Tibial nerve (tissue), 4 donors: ENCODE measurements at places on chromosomes 3 and 15. TPM values are rescaled to one million over a fixed set of nuclear protein-coding genes. Genes with fewer than 3 reads are reported as not detected.

- no peak for DNase-seq
These were observed 11.2 kb downstream of the CDCP1 start for GRCh38 chr3:45134758-45135521.

Gene PRKCI
- 54.2 TPM for total RNA-seq

GRCh38 chr3:42556089-42556632 lies 25.6 kb downstream of the SEC22C start:
- no peak for DNase-seq

GRCh38 chr3:29514170-29514569 lies 233.3 kb downstream of the RBMS3 start:
- no peak for DNase-seq

DNA sequence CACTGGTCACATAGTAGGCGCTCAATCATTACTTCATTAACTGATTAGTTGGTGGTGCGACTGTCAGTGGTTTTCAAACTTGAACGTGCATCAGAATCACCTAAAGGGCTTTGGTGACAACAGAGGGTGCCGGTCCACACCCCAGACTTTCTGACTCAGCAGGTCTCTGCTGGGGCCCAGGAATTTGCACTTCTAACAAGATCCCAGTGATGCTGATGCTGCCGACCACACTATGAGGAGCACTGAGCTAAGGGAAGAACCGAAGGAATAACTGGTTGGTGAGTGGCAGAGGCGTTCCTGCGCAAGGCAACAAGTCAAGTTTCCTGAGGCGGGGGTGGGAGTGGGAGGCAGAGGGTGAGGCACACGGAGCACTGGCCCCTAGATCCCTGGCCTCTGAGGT lies 18.8 kb downstream of the HAPLN3 start:
- no peak for DNase-seq

GRCh38 chr3:129552287-129553050 lies 9.5 kb downstream of the H1-8 start:
- DNase-seq, result no peak

- DNase-seq, result no peak
These were observed 111.2 kb downstream of the SLC9A9 start for GRCh38 chr3:143737065-143737464.

DNA sequence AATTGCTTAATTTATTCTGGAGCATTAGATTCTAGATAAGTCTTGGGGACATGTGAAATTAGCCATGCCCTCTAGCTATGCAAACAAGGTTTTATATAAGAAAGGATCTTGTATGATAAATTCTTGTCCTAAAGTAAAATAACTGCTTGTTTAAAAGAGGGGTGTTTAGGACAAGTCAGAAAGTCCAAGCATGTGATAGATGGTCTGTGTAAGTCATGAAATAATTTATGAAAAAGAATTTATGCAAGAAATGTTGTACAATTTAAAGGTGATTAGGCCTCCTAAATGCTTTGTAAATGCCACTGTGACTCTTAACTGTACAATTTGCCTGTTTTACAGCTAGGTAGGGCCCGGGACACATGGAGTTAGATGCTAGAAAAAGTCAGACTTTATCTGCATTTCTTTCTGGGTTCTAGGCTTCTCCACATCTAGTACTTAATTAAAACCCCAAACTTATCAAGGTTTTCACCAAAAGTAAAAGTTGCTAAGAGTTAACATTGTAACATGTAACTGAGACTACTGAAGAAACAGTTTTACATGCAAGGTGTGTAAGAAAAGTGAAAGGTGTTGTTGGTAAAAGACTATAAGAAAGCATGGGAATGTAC lies 13.2 kb downstream of the LINS1 start:
- DNase-seq, result no peak

DNA sequence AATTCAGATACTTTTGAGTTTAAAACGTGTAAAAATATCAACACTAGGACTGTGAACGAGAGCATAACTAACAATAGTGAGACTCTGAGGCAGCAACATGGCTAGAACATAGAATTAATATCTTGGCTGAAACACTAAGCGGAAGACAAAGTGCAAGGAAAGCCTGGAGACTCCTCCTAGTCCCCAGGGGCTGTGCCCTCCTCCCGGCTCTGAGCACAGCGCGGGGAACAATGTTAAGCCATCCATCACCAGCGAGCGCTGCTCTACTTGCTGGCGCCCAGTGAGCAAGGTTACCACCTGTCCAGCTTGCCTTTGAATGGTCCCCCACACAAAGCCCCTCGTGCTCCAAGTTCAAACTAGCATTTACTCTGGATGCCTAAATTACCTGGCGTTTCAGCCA lies 436.9 kb downstream of the FOXP1 start:
- no peak for DNase-seq

Gene RGMA
- total RNA-seq, result 110 TPM

DNA sequence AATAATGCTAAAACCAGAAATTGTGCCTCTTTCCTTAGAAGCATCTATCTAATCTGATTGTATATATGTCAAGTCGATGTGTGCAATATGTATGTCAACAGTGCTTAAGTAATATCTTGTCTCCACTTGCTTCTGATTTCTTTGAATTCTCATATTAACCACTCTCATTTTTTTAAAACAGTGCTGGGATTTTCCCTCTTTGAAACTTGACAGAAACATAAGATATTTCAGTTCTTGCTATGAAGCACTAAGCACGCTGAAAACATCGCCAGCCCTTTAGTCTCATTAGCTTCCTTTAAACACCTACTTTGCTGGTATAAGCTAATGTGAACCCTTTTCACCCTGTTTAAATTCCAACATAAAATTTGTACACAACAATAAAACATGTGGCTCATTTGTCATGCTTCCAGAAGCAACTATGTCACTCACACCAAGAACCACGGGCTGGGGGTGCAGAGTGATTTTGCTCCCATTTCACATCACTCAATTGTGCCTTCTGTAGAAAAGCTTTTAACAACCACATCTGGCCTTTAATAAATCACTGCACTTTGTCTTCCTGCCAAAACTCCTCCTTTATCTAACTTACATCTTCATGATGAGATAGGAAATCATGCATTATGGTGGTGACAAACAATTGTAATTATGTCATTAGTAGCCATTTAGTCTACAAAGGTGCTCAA lies 185.2 kb downstream of the FOXP1 start:
- DNase-seq, result no peak

DNA sequence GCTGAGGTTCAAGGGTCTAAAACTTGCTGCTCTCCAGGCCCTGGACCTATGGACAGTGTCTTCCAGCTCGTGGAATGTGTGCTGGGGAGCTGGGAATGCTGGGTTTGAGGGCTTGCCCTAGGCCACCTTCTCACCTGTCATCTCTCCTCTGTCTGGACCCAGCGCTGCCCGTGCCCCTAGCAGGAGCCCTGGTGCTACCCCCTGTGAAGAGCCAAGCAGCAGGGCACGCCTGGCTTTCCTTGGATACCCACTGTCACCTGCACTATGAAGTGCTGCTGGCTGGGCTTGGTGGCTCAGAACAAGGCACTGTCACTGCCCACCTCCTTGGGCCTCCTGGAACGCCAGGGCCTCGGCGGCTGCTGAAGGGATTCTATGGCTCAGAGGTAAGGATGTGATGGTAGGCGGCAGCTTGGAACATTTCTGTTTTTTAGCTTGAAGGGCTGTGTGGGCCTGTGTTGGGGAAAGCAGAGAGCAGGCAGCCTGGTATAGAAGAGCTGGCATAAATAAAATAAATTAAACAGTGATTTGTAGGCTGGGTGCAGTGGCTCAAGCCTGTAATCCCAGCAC lies 5.1 kb downstream of the CHRD start:
- no peak for DNase-seq

Gene PPP1R14D
- total RNA-seq, result not detected

DNA sequence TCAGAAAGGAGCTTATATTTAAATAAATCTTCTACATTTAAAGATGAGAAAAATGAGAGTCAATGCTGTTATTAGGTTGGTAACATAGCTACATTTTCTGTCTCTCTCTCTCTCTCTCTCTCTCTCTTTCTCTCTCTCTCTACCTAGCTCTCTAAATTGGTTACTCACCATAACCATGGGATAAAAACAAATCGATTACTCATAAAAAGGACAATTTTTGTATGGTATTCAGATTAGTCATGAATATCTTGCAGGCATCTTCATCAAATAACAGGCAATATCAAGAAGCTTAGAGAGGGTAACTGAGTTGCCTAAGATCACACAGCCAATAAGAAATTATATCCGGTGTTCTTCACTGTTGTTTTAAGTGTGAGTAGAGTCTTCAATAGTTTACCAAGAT lies 81.8 kb upstream of the ALCAM start:
- no peak for DNase-seq

DNA sequence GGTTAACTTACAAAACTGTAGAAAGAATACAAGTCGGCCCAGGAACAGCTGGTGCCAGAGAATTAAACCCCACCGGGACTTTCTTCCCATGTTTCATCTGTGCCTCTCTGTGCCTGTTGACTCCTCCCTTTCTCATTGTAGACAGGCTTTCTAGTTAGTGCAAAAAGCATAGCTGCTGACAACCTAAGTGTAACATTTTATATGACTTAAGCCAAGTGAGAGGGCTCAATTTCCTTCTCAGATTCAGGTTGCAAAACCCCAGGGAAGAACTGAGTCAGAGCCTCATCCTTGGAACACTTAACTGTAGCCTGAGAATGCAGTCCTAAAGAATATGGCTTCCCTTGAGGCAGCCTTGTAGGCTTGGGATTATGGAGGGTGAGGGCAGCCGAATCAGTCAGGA lies 302.5 kb upstream of the AZI2 start:
- no peak for DNase-seq

DNA sequence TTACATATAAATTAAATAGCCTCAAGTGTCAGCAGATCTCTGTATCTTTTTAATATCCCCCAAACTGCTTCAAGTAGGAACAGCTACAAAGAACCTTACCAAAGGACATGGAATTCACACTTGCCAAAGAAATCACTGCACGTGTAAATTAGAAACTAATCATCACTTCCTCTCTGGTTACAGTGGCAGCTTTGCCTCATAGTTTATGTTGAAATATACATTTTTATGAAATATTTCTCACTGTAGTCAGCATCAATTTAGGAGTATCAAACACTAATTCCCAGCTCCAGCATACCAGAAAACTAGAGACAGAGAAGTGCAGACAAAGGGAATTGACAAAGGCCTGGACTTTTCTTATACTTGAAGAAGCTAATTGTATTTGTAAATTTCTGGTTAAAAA lies 260.9 kb downstream of the TIGIT start:
- DNase-seq, result no peak

DNA sequence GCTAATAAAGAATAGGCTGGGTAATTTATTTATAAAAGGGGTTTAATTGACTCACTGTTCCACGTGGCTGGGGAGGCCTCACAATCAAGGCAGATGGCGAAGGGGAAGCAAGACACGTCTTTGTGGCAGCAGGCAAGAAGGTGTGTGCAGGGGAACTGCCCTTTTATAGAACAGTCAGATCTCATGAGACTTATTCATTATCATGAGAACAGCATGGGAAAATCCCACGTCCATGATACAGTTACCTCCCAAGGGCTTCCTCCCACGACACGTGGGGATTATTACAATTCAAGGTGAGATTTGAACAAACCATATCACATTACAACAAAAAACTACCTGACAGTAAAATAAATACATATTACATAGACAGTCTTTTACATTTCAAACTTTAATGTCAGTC lies 414.9 kb downstream of the NAALADL2 start:
- DNase-seq, result no peak

Gene UCN2
- not detected for total RNA-seq

- no peak for DNase-seq
These were observed 58.6 kb downstream of the MAP2K5 start for GRCh38 chr15:67601073-67601472.
